ENCODE measurements at places on chromosomes 6 and 20.
A peak's percentile ranks its signal among the peaks of the same experiment; 100 is the strongest.

DNA sequence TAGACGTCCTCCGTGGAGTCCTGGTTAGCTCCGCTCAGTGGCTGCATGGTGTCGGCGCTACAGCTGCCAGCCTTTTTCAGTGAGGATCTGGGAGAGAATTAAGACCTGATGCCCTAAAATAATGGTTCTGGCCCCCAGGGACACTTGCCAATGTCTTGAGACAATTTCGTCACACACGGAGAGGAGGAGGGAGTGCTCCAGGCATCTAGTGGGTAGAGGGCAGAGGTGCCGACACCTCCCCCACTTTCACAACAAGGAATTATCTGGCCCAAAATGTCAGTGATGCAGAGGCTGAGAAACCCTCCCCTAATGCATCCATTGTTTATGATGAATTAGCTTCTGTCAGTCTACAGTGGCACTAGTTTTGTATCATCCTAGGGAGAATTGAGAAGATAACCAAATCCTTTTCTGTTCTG, 24.4 kb downstream of the TMEM181 start:
- no peak for DNase-seq

DNA sequence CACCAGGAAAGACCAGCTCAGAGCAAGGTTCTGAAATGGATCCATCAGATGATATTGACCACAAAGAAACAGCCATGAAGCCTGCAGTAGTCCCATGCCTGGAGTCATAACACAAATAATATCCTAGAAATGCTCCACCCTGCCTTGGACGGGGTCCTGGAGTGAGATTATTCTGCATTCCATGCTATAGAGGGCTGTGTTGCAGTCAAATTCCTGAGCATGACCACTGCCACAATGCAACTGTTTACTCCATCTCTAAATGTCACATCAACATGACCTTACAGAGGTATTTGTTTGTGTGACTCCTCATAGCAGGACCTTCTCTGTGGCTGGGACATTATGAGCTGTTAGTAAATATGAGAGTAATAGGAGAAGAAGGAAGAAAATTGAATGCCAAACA, 257.5 kb upstream of the TCF21 start:
- no peak for DNase-seq

DNA sequence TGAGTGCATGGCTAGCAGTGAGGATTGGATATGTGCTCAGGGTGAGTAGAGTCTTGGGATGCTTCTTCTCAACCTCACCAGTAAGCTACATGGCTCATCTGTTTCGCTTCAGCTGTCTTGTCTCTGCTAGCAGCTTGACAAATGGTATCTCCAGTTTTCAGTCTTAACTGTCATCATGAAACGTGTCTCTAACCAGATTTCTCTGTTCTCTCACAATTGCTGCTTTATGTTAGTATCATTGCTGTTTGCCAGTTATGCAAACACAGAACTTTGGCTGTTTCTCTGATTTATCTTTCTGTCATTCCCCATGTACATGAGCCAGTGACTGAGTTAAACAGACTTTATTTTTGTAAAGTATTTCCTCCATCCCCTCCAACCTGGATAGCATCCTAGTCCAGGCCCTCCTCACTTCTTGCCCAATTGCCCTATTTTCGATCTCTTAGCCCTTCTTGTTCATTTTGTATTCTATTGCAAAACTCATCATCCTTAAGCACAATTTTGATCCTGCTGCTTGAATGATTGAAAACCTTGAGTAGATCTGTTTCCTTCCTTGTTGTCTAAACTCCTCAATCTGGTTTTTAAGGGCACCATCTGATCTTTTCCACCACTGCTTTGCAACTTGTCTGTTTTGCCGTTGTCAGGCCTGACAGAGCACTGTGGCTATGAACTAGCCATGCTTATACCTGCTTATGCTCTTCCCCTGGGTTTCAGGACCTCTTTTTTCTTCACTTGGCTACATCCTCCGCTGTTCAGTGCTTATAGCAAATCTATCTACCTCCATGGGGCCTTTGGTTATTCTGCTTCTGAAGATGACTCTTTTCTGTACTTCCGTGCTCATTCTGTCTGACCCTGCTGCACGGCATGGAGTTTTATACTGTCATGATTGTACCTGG, 37.7 kb upstream of the ADIG start:
- DNase-seq, result no peak

DNA sequence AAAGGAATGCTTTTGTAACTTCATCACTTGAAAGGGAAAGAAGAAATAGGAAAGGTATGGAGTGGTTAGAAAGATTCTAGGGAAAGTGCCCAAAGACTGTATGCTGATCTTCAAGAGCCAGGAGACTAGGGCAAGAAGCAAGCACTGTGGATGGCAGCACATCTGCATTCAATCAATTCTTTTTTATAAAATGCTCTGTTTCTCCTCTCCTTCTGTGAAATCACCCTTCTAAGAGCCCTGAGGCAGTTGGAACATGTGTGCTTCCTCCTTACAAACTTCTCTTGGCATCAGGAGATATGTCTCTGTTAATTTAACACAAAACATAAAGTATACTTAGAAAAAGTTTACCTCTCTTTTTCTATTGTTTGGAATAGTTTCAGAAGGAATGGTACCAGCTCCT, 1162.2 kb upstream of the GJE1 start:
- no peak for DNase-seq

- DNase-seq, result no peak
These were observed 239.1 kb downstream of the THBS2 start for GRCh38 chr6:169014211-169015197.

- no peak for DNase-seq
These were observed 58.1 kb downstream of the RAB44 start for GRCh38 chr6:36755435-36756348.

DNA sequence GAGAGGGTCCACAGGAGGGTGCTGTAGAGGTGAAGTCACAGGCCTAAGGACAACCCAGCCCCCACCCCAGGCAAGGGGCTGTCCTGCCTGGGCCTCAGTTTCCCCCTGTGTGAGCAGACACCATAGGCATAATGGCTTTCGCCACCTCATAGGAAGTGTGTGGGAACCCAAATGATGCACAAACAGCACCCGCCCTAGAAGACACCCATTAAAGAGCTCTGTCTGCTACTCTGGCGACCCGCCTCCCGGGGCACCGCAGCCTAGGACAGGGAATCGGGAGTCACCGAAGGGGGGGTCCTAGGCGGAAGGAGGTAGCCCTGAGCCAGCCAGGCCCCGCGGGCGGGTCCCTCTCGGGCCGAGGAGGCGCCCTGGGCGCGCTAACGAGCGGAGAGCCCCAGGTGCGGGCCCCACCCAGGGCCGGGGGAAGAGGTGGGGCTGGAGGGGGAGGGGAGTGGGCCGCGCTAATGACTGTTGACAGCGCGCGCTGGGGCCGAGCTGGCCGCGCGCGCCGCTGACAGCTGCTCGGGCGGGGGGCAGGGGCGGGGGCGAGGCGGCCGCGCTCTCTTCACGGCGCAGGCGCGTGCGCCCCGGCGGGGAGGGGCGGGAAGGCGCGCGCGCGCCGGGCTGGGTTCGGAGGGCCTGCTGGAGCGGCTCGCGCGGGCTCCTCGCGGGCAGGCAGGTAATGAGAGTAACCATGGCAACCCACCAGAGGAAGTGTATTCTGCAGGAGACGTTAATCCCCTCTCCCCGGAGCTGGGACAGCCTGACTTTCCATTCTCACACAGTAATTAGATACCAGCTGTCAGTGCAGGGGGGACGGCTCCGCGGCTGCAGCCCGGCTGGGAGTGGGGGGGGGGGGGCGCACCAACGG, 48.9 kb downstream of the NOL4L start:
- DNase-seq, result peak; percentile 23

- DNase-seq, result no peak
These were observed 40.2 kb upstream of the FAM50B start for GRCh38 chr6:3808759-3809514.

- no peak for DNase-seq
These were observed 397.1 kb downstream of the ARHGAP18 start for GRCh38 chr6:129312880-129313279.
